ENCODE measurements at places on chromosomes 3 and 15.

DNA sequence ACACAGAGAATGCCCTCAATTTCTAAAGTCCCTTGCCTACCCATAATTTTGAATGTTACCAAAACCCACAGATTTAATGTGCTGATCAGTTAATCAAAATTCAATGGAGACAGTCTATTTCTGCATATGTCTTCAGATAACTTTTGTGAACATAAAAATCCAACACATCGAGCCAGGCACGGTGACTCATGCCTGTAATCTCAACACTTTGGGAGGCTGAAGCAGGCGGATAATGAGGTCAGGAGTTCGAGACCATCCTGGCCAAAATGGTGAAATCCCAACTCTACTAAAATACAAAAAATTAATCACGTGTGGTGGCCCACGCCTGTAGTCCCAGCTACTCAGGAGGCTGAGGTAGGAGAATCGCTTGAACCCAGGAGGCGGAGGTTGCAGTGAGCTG lies 49.3 kb downstream of the PEAK1 start:
- DNase-seq: no peak

- DNase-seq: no peak
These were observed 54.5 kb downstream of the TMEM41A start for GRCh38 chr3:185444329-185444728.

GRCh38 chr3:24344784-24345439 lies 149.7 kb downstream of the THRB start:
- no peak for DNase-seq

- no peak for DNase-seq
These were observed 10.0 kb downstream of the GATA2 start for GRCh38 chr3:128482666-128483656.

GRCh38 chr3:27544372-27544865 lies 60.2 kb upstream of the SLC4A7 start:
- DNase-seq: no peak
